ENCODE measurements at places on chromosomes 1 and 21.

DNA sequence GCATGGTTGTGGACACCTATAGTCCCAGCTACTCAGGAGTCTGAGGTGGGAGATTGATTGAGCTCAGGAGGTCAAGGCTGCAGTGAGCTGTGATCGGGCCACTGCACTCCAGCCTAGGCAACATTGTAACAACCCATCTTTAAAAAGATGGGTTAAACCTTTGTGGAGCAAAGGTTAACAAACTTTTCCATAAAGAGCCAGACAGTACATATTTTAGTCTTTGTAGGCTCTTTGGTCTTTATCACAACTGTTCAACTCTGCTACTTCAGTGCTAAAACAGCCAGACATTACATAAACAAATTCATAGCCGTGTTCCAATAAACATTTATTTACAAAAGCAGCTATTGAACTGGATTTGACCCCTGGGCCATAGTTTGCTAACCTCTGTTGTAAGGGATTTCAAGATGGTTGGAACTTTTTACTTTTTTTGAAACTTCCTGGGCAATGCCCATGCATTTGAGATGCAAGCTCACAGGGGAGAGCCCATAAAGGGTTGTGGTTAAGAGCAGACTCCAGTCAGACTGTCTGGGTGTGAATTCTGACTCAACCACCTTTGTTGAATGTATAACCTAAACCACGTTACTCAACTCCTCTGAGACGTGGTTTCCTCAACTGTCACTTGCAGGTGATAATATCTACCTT is 10.8 kb downstream of the INAVA start:
- DNase-seq: no peak

DNA sequence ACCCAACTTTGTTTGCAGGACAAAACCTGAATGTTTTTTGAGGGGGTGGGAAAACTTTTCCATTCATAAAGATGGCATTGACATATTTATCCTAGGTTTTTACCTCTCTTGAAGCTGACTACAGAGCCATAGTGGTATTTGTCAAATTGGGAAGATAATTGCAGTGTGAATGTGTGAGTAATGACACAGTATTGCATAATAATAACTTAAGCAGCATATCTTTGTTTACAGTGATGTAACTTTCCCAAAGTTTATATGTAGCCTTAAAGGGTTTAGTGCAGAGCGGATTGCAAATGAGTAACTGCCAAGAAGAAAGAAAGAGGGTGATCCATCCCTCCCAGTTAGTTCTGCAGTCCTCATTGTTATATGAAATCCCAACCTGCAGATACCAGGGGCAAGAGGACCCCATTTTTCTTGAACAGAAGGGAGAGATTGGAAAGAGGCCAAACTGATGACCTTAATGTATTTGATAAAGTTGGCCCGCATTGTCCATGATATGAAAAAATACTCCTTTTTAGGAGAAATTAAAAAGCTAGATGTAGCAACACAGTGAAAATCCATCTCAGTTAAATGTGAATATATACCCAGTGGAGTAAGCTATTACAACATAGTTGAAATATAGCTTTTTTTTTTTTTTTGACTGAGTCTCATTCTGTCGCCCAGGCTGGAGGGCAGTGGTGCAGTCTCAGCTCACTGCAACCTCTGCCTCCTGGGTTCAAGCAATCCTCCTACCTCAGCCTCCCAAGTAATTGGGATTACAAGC is 23.7 kb upstream of the NFIA start:
- DNase-seq: no peak

DNA sequence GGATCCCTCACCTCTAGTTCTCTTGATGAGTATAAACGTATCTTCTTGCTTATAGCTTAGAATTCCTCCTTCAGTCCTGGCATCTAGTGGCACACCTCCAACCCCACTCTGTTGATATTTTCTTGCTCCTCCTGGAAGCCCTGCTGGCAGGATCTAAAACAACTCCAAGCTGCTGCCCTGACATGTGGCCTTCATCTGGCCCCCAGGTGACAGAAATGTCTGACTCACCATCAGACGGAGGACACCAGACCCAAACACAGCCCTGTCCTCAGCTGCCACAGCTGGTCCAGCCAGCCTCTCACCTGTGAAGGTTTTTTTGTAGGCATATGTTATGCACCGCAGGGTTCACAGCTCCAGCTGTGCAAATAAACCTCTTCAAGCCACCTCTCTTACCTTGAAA is 53.4 kb downstream of the KRTAP19-8 start:
- no peak for DNase-seq

GRCh38 chr1:39154553-39155421 is 49.7 kb upstream of the MACF1 start:
- DNase-seq: no peak

- no peak for DNase-seq
Observed at GRCh38 chr1:68229650-68230483, 2.5 kb downstream of the WLS start.

DNA sequence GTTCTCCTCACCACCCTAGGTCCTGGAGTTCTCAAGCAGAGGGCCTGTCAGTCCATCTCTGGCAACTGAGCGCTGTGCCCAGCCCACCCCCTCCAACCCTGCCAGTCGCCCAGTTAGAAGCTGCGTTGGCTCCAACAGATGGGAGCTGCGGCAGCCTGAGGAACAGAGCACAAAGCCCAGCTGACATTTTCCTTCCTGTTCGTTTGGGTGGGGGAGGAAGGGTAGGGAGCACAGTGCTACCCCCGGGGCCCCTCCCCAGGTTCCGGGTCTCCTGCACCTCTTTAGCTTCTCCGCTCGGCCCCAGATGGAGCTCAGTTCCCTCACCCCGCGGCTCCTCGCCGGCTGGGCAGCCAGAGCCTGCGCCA is 1.4 kb downstream of the LRRN2 start:
- no peak for DNase-seq

GRCh38 chr1:153633161-153633753 is 609 bp upstream of the CHTOP start:
- no peak for DNase-seq

- no peak for DNase-seq
Observed at GRCh38 chr1:184929711-184930202, 44.6 kb downstream of the NIBAN1 start.

GRCh38 chr1:41774471-41774990 is 144.2 kb downstream of the HIVEP3 start:
- no peak for DNase-seq

DNA sequence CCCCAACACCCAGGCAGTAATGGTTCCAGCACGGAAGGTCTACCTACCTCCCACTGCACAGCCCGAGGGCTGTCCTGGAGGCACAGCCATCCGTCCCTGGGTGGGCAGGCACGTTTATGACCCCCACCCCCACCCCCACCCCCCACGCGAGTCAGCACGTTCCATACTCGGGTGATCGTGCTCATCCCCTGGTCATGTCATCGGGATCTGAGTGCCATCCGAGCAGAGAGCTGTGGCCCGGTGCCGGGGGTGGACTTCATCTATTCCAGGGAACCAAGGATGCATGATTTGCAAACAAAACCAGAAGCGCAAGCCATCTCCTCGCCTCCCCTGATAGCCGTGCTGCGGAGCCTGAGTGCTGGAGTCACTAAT is 1.1 kb downstream of the TSPEAR start:
- DNase-seq: no peak

DNA sequence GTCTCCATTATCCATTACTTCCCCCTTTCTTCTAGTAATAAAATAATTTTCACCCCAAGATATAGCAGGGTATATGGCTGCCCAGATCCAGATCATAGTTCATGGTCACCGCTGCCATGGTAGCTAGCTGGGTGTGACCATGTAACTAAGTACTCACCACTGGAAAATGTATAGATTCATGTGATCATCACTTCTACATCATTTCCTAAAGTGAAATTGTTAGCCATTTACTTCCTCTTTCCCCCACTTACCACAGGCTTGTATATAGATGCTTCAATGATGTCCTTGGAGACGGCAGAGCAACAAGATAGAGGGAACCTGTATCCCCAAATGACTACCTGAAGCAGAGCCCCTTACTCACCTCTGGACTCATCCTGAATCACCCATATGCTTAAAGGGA is 22.7 kb upstream of the EYA3 start:
- no peak for DNase-seq
